H54 (cell line): ENCODE measurements at places on chromosomes 16 and 17.
A peak's percentile ranks its signal among the peaks of the same experiment; 100 is the strongest.

GRCh38 chr17:3710951-3711383 is 12.7 kb upstream of the HASPIN start:
- peak; percentile 76 for DNase-seq

GRCh38 chr17:17237026-17237799 is at the start of gene FLCN:
TSS of gene FLCN (minus strand) at chr17:17237168. CDS start at chr17:17228137, 9,031 bp downstream.
- DNase-seq = peak; percentile 92

DNA sequence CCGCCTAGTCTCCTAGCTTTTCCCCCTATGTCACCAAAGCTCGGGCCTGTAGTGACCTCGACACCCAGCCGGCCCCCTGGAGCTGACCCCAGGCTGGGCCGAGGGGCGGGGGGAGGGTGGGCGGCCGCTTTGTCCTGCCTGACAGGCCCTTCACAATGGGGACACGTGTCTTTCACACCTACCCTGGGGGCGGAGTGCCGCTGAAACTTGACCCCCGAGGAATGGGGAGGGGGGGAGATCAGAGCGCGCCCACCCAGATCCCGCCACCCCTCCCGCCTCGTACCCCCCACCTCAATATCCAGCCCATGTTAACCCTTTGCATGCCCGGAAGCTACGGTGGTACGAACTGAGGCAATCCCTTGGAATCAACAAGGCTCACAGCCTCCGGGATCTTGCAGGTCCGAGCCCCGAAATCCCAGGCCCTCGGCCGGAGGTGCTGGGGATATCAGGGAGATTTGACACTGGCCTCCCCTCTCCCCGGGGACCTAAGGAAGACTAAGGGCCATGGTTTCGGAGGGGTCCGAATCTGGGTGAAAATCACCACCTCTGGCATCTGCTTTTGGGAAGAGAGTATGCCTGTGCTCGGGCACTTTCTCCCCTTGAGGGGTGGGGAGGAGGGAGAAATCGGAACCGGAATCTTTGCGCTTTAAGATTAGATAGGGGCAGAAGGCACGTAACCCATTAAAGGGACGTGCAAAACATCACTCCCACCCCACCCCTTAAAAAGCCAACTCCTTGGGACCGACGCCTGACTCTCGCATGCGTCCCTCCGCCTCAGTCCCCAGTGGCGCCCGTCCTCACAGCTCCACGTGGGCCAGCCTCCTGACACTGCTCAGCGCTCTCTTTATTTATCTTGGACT is 2.6 kb downstream of the NOG start:
- DNase-seq = peak; percentile 35

- peak; percentile 82 for DNase-seq
Observed at GRCh38 chr16:29995324-29995910, at the start of gene HIRIP3. TSS of gene HIRIP3 (minus strand) at chr16:29995617. CDS start at chr16:29995605, 12 bp downstream.

DNA sequence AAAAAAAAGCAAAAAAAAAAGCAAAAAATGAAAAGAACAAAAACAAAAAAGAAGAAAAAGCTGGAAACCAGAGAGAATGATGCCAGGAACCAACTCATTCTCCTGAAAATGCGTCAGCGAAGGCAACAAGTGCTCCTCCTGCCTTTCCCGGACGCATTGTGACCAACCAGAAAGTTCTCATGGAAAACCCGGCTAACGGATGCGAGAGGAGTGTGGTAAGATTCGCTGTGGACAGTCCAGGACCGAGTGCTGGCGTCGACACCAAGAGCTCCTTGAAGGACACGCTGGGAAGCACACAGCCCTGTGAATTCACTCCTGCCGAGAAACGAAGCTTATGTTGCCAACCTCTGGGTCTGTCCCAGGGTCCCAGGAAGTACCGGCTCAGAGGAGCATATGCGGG is 43.4 kb downstream of the METRNL start:
- no peak for DNase-seq

- no peak for DNase-seq
Observed at GRCh38 chr17:70327279-70327678, 157.9 kb downstream of the KCNJ2 start.

DNA sequence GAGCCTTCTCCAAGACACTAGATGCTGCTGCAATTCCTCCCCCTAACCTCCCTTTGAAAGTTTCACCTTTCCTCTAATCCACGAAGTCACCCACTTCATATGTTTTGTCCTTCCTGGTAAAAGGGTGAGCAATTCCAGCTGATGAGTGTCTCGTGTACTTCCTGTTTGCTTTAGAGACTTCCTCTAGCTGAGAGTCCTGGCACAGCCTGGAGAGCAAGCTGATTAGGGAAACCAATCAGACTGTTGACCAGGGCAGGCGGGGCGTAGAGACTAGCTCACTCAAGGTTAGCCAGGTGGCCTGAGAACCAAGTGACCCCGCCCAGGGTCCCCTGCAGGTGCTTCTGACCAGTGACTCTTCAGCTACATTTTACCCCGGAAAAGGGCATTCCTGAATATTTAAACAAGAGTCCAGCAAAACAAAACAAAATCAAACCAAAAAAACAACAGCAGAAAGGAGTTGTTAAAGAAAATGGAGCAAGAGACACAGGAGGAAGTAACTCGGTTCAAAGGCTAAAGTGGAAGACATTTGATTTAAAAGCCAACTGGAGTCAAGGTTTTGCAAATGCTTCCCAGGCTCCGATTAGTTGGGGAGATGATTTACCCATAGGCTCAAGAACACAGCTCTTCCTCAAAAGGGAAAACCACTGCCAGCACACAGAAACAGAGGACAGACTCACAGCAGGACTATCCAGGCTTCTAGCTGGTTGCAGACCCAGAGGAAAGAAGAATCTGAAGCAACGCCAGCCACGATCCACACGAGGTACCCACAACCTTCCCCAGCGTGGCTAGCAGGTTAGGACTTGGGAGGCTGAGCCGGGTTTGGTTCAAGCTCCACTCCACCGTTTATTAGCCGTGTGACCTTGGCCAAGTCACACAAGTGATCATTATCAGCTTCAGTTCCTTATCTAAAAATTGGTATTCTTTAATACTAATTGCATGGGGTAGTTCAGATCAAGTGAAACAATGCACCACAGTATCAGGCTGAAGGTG is 13.4 kb downstream of the HSPB9 start:
- peak; percentile 79 for DNase-seq

DNA sequence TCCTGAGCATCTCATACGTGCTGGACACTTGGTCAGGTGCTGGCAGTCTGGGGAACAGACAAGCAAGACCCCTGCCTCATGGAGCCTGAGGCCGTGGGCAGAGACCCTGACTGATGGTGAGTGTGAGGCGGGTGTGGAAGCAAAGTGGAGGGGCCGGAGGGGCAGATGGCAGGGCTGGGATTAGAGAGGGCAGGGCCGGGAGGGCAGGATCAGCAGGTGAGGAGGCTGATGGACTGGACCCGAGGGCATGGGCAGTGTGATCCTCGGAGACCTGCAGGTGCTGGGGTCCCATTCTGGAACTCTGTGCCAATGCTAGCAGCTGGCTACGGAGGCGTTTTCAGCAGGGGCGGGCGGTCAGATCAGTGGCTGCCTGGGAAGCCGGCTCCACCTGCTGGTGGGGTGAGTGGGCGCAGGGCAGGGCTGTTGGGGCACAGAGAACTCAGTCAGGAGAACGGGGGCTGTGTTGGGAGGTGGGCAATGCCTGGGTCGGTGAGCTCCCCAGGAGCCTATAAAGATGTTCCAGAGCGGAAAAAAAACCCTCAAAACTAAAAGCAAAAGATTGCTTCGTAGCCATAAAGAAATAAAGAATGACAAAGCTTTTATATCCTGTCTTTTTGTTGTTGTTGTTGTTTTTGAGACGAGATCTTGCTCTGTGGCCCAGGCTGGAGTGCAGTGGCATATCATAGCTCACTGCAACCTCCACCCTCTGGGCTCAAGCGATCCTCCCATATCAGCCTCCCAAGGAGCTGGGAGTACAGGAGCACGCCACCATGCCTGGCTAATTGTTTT is 8.9 kb upstream of the C16orf74 start:
- DNase-seq = peak; percentile 39

DNA sequence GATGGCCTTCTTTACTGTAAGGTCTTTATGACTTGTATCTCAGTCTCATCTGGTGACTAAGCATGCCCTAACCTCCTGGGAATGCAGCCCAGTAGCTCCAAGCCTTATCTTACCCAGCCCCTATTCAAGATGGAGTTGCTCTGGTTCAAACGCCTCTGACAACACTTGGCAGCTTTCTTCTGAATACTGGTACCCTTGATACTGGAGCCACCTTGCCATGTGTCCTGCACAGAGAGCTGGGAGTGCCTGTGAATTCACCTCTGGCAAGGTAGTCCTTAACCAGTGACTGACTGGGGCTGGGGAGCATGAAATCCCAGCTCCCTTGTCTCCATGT is 17.2 kb downstream of the NUDT7 start:
- DNase-seq = no peak

- no peak for DNase-seq
Observed at GRCh38 chr16:10637337-10638037, 57.1 kb upstream of the EMP2 start.

- DNase-seq = no peak
Observed at GRCh38 chr17:42704490-42704836, 22.1 kb downstream of the CNTNAP1 start.

GRCh38 chr17:59914274-59914854 is 21.4 kb downstream of the RPS6KB1 start:
- peak; percentile 25 for DNase-seq

DNA sequence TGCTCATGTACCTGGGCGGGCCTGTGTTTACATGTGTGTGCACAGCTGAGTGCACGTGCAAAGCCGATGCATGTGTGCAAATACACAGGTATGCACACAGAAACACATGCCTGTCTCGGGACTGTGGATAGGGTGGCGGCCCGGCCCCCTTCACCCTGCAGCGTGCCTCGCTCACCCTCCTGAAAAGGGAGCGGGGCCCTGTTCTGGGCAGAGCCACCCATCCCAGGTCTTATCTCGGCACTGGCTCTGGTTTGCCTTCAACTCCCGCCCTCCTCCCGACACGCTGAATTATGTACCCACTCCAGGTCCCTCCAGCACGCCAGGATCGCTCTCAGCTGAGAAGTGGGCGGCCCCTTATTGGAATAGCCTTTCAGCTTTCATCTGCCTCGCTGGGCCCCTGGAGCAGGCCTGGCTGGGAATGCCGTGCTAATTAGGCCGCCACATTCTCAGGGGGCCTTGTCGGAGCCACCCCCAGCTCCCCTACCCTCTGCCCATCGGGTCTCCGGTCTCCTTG is 77.8 kb downstream of the RTN4RL1 start:
- DNase-seq = no peak

GRCh38 chr17:48726916-48727286 is 1.6 kb downstream of the HOXB13 start:
- DNase-seq = no peak

GRCh38 chr16:3485821-3486505 is 9.3 kb downstream of the C16orf90 start:
- no peak for DNase-seq

GRCh38 chr16:1293921-1294656 is 15.3 kb upstream of the UBE2I start:
- no peak for DNase-seq

DNA sequence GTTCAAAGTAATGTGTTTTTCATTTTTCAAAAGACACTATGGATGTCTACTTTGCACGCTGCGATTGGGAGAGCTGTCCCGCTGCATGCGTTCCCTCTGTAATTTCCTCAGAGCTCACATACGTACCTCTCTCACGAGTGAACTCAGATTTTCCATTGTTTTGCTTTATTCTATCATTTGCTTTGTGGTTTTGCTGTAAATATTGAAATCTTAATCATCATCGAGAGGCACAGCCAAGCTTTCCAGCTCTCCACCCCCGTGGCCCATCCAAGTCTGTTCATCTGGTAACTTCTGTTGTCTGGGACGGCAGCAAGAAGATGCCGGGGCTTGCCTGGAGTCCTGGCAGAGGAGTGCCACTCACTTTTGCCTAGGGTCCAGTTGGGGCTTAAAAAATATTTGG is 21.1 kb downstream of the TMC6 start:
- no peak for DNase-seq

- no peak for DNase-seq
Observed at GRCh38 chr17:8382052-8382879, 727 bp downstream of the RPL26 start.

DNA sequence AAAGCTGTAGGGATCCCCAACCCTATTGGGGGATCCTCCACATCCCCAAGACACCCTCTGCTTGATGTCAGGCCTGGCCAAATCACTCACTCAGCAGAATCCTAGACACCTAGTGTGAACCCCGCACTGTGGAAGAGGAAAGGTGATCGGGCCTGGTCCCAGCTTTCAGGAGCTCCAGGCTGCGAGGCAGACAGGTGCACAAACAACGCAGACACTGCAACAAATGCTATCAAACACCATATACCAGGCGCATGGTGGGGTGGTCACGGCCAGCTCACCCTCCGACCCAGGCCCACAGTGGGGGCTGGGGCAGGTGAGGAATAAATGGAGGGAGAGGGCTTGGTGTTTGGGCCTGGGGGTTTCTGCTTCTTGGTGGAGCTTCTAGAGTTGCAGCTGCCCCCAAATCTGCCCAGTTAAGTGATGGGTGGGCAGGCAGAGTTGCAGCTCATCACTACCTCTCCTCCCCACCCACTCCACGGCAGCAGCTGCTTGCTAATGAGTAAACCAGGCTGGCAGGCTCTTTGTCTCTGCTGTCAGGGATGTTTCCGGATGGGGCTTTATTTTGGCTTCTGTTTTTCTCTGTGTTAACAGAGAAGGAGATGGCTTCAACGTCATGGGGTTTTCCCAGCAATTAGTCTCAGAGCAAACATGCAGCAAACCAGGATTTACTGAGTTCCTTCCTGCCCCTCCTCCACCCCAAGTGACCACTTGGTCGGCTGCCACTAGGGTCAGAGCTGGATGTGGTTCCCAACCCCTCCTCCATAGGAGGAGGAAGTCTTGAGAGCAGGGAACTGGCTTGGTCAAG is 46.6 kb downstream of the PECAM1 start:
- DNase-seq = peak; percentile 44

- no peak for DNase-seq
Observed at GRCh38 chr16:51137097-51137496, 14.0 kb downstream of the SALL1 start.

DNA sequence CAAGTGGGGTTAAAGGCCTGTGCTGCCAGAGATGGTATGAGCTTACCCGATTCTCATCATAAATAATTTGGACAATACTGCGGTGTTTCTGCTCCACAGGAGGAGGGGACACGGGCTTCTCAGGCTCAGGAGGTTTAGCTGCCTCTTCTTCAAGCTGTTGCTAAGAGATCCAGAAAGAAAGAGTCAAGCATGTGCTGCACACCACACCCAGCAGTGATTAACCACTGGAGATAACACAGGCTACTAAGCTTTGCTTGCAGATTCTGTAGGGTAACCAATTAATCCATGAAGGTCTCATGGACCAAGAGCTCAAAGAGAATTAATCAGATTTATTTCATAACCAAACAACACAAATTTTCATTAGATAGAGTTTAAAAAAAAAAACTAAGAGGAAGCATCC is 56.6 kb downstream of the NCOR1 start:
- no peak for DNase-seq

- DNase-seq = no peak
Observed at GRCh38 chr17:4834681-4835020, 1.5 kb downstream of the MINK1 start.

- no peak for DNase-seq
Observed at GRCh38 chr17:79005063-79005861, 4.3 kb downstream of the CANT1 start.

GRCh38 chr16:53105565-53105964 is 50.8 kb downstream of the CHD9 start:
- no peak for DNase-seq

DNA sequence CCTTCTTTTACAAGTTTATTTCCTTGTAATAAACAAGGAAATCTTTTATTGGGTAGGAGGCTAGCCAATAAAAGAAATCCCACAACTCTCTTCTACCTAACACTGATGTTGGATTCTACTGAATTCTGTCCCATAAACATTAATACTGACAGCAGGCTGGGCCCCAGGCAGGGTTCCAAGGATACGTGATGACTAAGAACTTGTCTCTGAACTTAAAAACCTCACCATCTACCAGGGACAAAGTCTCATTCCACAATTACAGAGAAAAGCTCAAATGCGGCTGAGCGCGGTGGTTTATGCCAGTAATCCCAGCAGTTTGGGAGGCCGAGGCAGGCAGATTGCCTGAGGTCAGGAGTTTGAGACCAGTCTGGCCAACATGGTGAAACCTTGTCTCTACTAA is 64.9 kb downstream of the ARHGAP17 start:
- peak; percentile 40 for DNase-seq
